Activated CD4-positive, alpha-beta T cell treated with anti-CD3 and anti-CD28 coated beads for 1 hour (primary cell): ENCODE measurements at places on chromosomes 16 and 17.

- no peak for DNase-seq
Measured at GRCh38 chr16:13999895-14000425, 71.2 kb upstream of the MRTFB start.

DNA sequence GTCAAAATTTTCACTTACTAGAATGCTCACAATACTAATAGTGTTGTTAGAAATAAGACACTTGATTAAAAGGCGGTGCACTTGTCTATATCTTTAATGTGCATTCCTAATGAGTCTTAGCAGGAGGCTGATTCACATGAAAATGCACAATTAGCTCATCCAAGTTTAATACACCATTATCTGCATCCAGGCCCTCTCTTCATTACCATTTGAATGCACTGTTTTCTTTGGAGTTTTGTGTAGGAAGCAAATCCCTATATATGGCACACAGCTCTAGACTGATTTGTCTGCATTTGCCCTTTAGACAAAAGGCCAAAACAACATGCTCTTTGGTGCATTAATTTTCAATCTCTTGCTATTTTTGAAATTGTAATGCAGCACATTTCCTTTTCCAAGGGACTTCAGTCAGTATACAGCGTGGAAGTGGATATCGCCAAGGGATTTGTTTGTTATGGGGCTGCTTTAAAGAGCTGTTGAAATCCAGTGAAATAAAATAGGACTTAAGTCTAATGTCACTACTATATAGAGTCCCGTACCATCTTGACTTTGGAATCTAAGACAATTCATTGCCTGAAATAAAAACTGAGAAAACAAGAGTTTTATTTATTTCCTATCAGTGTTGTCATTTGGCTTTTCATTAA lies 257.6 kb upstream of the CPHXL start:
- no peak for DNase-seq

DNA sequence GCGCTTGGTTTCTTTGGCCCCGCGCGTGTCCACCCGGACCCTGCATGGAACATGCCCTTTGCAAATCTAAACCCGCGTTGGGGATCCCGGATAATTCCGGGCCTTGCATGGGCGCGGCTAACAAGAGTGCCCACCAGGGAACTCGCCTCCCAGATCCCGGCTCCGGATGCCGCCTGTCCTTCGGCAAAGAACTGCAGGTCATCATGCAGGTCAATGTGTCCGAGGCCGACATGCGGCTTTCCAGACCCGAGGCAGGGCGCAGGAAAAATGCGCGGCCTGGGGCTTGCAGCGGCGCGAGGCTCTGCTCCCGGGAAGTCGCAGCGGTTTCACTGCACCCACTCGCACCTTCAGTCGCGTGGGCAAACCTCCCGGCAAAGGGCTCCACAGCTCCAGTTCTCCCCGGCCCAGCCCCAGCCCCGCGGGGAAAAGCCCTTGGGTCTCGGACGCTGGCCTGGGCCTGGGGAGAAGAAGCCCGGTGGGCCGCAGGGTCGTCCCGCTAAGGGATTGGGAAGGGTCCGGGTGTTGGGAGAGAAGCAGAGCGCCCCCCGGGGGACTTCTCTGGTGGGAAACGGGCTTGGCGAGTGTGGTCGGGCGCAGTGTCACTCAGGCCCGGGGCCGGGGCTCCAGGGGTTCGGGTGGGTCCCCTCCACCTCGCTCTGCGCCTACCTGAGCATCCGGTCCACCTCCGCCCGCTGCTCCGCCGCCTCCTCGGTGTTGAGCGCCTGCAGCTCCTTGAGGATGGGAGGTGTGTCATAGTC lies 805 bp downstream of the HNF1B start:
- DNase-seq = no peak

- no peak for DNase-seq
Measured at GRCh38 chr17:65208717-65209116, 71.5 kb downstream of the RGS9 start.

- DNase-seq = no peak
Measured at GRCh38 chr16:81836279-81837054, 57.4 kb downstream of the PLCG2 start.

- DNase-seq = no peak
Measured at GRCh38 chr17:46770818-46771560, 47.5 kb downstream of the WNT3 start.

GRCh38 chr17:6455321-6455705 lies 11.1 kb downstream of the PIMREG start:
- peak; percentile 22 for DNase-seq

- no peak for DNase-seq
Measured at GRCh38 chr17:61149106-61149825, 250.4 kb upstream of the TBX2 start.

GRCh38 chr16:9311303-9311954 lies 220.0 kb downstream of the HAPSTR1 start:
- DNase-seq = no peak

GRCh38 chr17:43479948-43480347 lies 3.8 kb upstream of the DHX8 start:
- DNase-seq = no peak

- no peak for DNase-seq
Measured at GRCh38 chr16:84348386-84348888, 19.9 kb upstream of the ATP2C2 start.

DNA sequence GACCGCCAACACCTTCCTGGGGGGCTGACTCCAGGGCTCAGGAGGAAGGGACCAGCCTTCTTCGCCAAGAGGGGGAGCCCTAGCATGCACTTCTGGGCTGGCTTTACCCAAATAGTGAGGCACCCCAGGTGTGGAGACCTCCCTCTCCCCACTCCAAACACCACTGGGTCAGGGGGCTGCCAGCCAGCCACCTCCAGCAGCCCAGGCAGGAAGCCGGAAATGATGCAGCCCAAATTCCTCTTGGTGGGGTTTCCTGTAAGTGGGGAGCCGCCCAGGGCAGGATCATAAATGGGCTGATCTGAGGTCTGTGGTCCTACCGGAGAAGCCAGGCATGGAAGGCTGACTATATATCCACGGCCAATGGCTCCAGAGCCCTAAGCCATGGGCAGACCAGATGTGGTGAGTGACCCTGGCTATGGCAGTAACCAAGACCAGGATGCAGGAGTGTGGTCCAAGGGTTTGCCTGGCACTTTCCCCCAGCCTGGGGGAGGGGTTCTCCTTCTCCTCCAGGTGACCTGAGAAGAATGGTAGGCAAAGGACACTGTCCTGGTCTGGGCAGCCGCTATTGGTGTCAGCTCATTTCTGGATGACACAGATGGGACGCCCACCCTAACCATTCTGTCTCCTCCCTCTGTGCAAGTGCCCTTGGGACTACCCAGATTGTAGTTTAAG lies 4.2 kb downstream of the GIT1 start:
- no peak for DNase-seq

GRCh38 chr17:59637611-59638310 lies 18.1 kb downstream of the CLTC start:
- no peak for DNase-seq

GRCh38 chr16:87445486-87445885 lies 47.3 kb downstream of the ZCCHC14 start:
- no peak for DNase-seq

- no peak for DNase-seq
Measured at GRCh38 chr16:10078541-10078949, 103.7 kb downstream of the GRIN2A start.

DNA sequence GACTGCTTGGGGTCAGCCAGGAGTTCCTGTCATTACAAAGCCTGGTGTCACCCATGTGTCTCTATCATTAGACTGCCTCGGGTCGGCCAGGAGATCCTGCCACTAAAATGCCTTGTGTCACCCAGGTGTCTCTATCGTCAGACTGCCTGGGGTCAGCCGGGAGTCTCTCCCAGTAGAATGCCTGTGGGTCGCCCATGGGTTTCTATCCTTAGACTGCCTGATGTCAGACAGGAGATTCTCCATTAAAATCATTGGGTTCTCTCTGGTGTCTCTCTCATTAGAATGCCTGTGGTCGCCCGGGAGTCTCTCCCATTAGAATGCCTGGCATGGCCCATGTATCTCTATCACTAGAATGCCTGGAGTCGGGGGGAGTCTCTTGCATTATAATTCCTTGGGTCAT lies 2231.0 kb downstream of the TP53TG3F start:
- no peak for DNase-seq

GRCh38 chr16:1601031-1601430 lies 10.8 kb downstream of the IFT140 start:
- no peak for DNase-seq

- no peak for DNase-seq
Measured at GRCh38 chr17:63290784-63291183, 155.3 kb downstream of the CYB561 start.

DNA sequence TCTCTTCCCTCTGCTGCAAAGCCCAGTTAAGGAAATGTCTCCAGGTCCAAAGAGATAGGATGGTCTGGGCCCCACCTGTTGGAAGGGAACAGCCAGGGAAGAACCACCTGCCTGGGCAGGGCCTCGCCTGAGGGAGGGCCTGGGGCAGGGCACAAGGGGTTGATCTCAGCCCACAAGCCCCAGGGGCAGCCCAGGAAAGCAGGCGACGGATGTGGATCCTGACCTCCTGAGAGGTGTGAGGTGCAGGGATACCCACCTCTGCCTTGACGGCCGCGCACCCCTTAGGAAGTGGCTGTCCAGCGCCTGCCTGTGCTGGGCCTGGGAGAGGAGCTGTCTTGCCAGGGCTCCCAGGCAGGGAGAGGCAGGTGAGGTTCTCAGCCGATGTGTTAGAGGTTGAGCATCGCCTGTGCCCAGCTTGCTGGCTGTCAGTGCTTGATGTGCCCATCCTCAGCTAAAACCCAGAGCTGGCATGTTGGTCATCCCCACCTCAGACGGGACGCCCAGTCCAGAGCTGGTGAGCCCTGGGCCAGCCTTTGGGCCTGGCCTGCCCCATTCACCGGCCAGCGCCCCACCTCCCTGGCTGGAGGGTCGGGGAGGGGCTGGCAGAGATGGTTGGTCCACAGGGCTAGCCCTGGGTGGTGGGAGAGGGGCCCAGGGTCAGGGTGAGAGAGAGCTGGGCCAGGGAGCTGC lies 434 bp downstream of the CEMP1 start:
- DNase-seq = no peak
